ENCODE measurements at places on chromosomes 12 and 14.
A peak's percentile ranks its signal among the peaks of the same experiment; 100 is the strongest.

DNA sequence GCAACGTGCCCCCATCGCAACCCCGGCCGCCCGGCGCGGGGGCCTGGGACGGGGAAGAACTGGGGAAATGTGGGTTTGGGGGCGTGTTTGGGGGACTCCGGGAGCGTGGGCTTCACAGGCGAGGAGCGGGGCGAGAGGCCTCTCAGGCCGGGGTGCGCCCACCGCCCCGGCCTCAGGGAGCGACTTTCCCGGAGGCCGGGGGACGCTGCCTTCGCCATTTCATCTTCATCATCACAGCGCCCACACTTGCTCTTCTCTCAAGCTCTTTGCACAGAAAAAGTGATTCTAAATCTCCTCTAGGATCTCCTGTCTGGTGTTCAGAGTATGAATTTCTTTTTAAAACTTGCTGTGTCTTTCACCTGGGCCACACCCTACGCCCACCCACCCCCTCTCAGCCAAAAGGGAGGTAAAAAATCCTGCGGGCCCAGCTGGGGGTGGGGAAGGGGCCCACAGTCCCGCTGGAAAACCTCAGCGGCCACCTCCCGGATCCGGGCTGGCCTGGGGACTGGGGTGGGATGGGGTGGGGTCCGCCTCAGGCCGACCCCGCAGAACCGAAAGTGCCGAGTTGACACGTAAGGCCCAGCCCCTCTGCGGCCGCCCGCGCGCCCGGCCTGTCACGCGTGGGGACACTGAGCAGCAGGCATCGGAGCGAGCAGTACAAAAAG is 7.4 kb downstream of the CDKN1B start:
- peak; percentile 57 for DNase-seq

- DNase-seq, result no peak
Observed at GRCh38 chr12:90619943-90620342, 335.0 kb downstream of the CCER1 start.

- no peak for DNase-seq
Observed at GRCh38 chr14:94368243-94368590, 20.2 kb downstream of the SERPINA1 start.

GRCh38 chr14:99148131-99148530 is 123.9 kb downstream of the BCL11B start:
- DNase-seq, result no peak

GRCh38 chr12:95412482-95413311 is 61.3 kb upstream of the METAP2 start:
- DNase-seq, result no peak

DNA sequence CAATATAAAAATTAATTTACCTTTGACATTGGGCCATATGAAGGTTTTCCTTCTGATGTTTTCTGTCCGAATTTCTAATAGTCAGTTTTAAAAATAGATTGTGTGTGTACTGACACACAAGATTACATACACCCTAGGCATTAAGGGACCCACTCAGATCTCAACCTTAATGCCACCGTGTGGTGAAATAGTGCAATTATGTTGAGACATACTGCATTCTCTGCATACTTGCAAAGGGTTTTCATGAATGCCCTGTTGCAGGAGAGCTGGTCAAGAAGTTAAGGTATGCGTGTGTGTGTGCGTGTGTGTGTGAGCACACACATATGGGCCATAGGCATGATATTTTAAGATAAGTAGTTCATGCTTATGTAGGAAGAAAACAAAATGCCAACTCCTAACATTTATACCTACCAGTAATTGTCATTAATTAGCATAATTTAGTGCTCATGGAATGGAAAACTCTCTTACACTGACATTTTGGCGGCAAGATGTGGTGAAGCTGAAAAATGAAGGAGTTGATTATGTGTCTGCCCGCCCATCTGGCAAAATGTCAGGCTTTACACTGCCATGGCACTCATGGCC is 58.8 kb downstream of the PIK3C2G start:
- no peak for DNase-seq

DNA sequence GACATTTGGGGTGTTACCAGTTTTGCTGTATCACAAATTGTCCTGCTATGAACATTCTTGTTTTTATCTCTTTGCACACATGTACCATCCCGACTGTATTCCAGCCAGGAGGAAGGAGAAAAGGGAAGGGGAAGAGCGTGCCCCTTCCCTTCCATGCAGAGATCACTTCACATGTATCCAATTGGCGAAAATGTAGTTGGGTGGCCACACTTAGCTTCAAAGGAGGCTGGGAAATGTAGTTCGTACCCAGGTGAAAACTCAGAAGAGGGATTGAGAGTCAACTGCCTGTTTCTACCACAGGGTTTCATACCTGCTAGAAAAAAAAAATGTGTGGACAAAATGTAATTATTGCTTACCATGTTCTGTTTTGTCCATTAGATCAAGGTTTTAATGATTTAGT is 189.1 kb upstream of the PELI2 start:
- no peak for DNase-seq

DNA sequence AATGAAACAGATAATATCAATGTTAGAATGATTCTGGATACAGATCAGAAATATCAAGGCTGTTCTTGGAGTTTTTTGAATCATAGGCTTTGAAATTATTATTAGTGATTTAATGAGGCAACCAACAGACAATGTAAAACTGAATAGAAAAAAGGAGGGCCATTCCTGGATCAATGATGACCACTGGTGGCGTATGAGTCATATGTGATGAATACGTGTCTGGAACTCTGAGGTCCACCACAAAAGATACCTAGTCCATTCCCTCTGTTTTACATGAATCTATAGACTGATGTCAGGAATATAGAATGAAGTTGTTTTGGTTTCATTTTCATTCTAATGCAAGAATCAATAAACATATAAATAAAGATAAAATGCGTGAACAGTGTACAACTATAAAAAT is 78.3 kb upstream of the RTL1 start:
- no peak for DNase-seq

DNA sequence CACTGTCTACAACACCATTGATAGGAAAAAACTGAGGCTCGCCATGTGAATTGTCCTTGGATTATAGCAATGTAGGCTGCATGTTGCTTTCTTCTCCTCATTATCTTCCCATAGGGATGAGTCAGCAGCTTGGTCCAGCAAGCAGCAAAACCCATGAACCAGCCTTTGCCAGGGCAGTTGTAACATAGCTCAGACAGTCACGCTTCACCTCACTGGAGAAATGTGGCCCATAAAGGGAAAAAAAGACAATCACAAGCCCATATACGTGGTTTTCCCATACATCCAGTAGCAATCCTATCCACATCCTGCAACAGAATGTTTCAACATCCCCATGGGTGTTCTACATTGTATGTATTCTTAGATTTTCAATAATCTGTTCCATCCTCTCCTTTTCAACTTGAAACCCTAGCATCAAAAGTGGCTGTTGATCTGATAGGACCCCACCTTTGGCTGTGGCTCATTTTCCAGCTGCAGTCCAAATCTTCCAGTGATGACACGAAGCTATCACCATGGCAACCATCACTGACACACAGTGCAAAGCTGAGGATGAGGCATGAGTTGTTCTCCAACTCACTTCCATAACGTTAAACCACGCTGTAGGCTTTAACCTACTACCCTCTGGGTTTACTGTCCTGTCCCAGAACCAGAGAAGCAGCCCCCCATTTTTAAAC is 34.0 kb downstream of the GRIN2B start:
- DNase-seq, result no peak

DNA sequence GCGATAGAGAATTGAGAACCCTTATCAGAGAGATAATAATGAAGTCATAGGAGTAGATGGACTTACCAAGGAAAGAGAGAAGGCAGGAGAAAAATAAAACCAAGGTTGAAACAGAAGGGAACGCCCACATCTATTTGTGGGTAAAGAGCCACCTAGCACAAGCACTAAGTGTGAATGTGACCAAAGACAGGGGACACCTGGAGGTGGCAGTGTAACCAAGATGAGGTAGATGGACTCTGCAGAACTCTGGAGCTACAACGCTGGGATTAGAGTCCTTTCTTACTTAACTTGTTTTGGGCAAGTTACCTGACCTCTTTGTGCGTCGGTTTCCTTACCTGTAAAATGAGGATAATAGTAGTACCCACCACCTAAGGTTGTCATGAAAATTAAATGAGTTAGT is 101.9 kb downstream of the SLC5A8 start:
- no peak for DNase-seq

DNA sequence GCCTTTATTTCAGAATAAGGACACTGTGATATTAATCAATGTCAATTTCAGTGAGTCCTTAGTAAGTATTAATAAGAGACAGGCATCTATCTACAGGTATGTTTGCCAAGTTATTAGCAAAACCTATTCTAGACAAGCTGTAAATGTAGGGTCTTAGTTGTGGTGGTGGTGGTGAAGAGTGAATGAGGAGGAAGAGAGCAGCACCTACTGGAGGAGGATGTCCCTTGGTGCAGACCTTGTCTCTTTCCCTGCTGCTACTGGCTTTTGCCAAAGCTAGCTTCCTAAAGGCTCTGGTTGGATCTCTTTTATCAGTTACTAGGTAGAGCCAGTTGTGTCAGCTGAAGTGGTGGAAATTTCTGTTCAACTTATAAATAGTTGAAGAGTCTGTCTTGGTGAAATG is 304.8 kb upstream of the ATP2B1 start:
- DNase-seq, result no peak

DNA sequence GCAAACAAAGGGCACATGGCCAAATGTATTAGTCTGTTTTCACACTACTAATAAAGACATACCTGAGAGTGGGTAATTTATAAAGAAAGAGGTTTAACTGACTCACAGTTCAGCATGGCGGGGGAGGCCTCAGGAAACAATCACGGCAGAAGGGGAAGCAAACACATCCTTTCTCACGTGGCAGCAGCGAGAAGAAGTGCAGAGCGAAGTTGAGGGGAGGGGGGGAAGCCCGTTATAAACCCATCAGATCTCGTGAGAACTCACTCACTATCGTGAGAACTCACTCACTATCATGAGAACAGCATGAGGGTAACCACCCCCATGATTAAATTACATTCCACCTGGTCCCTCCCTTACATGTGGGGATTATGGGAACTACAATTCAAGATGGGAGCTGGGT is 66.1 kb downstream of the ST8SIA1 start:
- no peak for DNase-seq

- DNase-seq, result no peak
Observed at GRCh38 chr14:93967637-93968250, 8.6 kb downstream of the ASB2 start.

GRCh38 chr12:104420868-104421267 is 35.9 kb upstream of the CHST11 start:
- peak; percentile 20 for DNase-seq

- DNase-seq, result no peak
Observed at GRCh38 chr14:68328509-68328908, 464.4 kb downstream of the ZFP36L1 start.

GRCh38 chr12:12721814-12722434 is 4.8 kb downstream of the CDKN1B start:
- DNase-seq, result no peak

- no peak for DNase-seq
Observed at GRCh38 chr12:26124446-26125399, at the start of gene BHLHE41. Gene BHLHE41, minus strand, starts transcription at chr12:26125037. Its CDS starts 258 bp downstream, at chr12:26124779.

- DNase-seq, result no peak
Observed at GRCh38 chr14:55381040-55381439, 30.6 kb downstream of the ATG14 start.

DNA sequence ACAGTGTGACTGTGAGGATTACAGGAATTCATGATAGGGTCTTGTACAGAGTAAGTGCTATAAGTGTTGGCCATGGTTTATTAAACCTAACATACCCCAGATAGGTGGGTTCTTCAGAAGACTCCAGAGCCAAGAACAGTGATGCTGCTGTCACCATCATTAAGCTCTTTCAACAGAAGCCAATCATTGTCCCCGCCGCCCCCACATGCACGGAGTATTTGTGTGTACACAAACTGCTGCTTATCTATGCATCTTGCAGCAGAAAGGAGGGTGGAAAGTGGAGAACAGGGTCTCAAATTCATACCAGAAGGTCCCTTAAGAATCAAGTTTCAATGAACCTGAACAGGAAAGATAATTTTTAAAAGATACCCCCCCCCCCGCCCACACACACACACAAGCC is 51.2 kb downstream of the TMCC3 start:
- DNase-seq, result no peak

DNA sequence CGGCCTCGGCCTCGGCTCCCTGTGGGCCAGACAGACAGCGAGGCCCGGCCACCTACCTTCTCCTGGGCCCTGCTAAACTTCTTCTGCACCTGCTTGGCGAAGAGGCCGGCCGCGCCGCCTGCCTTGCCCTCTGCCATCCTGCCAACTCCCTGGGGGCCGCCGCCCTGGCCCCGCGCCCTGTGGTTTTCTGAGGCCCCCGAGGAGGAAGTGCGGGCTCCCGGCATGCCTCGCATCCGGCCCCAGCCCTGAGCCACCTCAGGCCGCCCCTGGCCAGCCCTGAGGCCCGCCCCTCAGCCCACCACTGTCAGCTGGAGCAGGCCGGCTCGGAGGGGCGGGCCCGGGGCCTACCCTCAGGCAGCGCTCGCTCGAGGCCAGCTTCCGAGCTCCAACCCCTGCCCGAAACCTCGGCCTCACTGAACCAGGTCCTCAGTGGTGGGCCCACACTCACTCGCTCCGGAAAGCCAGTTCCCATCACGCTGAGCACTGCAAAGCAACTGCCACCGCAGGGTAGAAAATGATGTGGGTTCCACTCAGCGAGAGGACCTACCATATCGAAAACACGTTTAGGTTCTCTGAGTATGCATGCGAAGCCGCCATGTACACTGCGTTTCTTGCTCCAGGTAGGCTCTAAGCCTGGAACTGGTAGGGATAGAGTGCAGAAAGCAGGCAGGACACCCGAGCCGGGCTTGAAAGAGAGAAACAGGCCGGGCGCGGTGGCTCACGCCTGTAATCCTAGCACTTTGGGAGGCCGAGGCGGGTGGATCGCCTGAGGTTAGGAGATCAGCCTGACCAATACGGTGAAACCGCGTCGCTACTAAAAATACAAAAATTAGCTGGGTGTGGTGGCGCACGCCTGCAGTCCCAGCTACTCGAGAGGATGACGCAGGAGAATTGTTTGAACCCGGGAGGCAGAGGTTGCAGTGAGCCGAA is at the start of gene BIN2:
Gene BIN2 (minus strand): TSS at position 209 of the 930 bp plus-strand sequence. CDS start 72 bp downstream, at position 137.
- DNase-seq, result peak; percentile 75

DNA sequence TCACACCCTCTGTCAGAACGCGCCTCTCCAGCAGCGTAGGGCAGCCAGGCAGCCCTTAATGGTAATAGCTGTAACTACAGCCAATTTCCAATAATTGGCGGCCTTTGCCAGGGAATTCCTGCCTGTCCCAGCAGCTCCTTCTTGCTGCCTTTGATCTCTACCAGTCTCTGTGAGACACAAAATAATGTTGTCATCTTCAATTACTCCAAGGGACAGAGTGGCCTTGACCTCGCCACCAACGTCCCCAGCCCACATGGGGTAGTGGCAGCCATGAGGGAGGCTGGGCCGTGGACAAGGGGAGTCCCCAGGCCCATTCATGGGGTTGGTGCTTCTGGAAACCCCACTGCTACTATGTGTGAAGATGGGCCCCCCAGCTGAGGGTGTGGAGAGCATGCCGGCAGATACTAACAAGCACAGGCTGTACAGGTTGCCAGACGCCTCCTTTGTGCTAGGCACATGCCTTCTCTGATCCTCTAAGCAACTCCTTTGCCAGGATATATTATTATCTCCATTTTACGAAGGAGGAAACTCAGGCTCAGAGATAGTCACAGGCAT is 17.4 kb upstream of the CLMN start:
- no peak for DNase-seq

All from stimulated activated naive CD8-positive, alpha-beta T cell treated with anti-CD3 and anti-CD28 coated beads, Interleukin-15, amount 100 ng/mL, for 72 hours (primary cell).